ENCODE measurements at places on chromosomes 2 and 18.

DNA sequence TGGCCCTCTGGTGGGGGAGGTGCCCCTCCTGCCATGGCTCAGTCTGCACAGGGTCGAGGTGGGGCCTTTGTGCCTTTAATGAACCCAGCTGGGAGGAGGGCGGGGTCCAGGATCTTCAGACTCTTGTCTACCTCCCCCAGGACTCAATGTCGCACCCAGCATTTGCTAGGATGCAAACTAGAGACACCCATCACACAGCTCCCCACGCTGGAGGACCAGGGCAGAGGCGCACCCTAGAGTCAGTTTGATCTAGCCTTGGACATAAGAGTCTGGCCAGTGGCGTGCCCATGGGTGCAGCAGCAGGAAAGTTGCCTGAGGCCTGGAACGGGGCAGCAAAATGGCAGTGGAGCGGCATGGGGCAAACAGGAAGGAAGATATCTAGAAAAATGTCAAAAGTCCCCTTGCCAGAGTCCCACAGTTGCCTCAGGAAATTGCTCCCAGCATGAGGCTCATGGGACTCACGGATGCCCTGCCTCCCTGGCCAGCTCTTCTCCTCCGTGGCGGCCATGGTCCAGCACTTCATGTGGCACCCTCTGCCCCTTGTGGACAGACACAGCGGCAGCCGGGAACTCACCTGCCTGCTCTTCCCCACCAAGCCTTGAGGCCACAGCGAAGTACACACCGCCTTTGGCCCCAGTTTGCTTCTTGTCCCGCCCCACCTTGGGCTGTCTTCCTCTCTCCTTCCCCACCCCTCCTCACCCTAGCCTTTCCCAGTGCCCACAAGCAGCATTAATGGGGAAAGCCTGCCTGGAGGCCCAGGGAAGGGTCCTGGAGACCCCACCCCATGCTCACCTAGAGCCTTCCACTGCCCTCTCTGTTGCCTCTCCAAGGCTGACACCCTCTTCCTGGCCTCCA lies 17.7 kb downstream of the SH2D6 start:
- no peak for DNase-seq

GRCh38 chr2:45117383-45117782 lies 108.1 kb upstream of the SIX2 start:
- DNase-seq: no peak

GRCh38 chr2:190844700-190845401 lies 35.8 kb upstream of the GLS start:
- DNase-seq: no peak

GRCh38 chr2:236168110-236169080 lies at the start of gene GBX2:
GBX2 (minus strand) TSS chr2:236168386; CDS start chr2:236167971, 415 bp downstream.
- DNase-seq: peak; percentile 25

GRCh38 chr2:150351922-150352321 lies 135.5 kb downstream of the RND3 start:
- no peak for DNase-seq

DNA sequence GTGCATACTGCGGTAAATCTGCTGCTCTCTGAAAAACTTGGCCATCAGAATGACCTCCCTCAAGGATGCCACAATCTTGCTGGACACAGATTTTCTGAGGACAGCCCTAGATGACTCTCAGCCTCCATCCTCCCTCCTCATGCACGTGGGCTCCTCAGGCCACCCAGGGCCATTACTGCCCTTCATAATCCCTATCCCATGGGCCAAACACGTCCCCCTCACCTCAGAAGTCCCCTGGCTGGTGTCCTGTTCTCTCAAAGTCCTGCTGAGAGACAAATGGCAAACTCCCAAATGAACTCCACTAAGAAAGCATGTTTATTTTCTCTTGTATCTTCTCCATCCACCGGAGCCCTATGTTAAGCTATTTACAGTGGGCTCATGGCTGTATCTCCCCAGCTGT lies 125.7 kb downstream of the MRO start:
- no peak for DNase-seq

- DNase-seq: no peak
Observed at GRCh38 chr2:85668009-85668856, at the start of gene SFTPB. SFTPB (minus strand) TSS chr2:85668199; CDS start chr2:85668183, 16 bp downstream.
